ENCODE measurements at places on chromosomes 16 and 17. TPM values are rescaled to one million over a fixed set of nuclear protein-coding genes. Genes with fewer than 3 reads are reported as not detected.

Gene NPLOC4
- 60.3 TPM for polyA plus RNA-seq

Gene EIF5A
- 297 TPM for polyA plus RNA-seq

Gene NXN
- polyA plus RNA-seq, result 38.7 TPM

Gene UQCRC2
- polyA plus RNA-seq, result 286 TPM

Gene COIL
- polyA plus RNA-seq, result 33.4 TPM

Gene TNP2
- polyA plus RNA-seq, result not detected

Gene CACNG1
- not detected for polyA plus RNA-seq

Gene HSD17B2
- polyA plus RNA-seq, result 15.4 TPM

Gene OR1E2
- polyA plus RNA-seq, result not detected

Gene RNF135
- 18.7 TPM for polyA plus RNA-seq

Gene TBC1D3H
- polyA plus RNA-seq, result not detected

Gene C16orf54
- 0.24 TPM for polyA plus RNA-seq

Gene ALOX15
- polyA plus RNA-seq, result 0.17 TPM

Gene PITPNM3
- 11.2 TPM for polyA plus RNA-seq

Gene MTSS2
- 37.9 TPM for polyA plus RNA-seq

Gene CPSF4L
- 0.26 TPM for polyA plus RNA-seq

Gene SDR42E2
- polyA plus RNA-seq, result 0.36 TPM

Gene CD300LG
- 1.5 TPM for polyA plus RNA-seq

Gene PTX4
- not detected for polyA plus RNA-seq

Gene HOXB8
- polyA plus RNA-seq, result 48.1 TPM

Gene RAB37
- 6.0 TPM for polyA plus RNA-seq

Gene KCNH6
- polyA plus RNA-seq, result 1.9 TPM

Gene DCTPP1
- 44.8 TPM for polyA plus RNA-seq

Gene FBXL19
- 23.4 TPM for polyA plus RNA-seq

Gene MEAK7
- 19.3 TPM for polyA plus RNA-seq

Gene FAM117A
- polyA plus RNA-seq, result 20.1 TPM

Gene B3GNT9
- polyA plus RNA-seq, result 8.4 TPM

Gene SLC16A6
- 1.1 TPM for polyA plus RNA-seq

Gene IKZF3
- polyA plus RNA-seq, result 0.21 TPM

Gene PERCC1
- polyA plus RNA-seq, result not detected

Gene IGF2BP1
- polyA plus RNA-seq, result 21.5 TPM

Gene KRTAP9-8
- polyA plus RNA-seq, result not detected

Gene PRAC2
- not detected for polyA plus RNA-seq

Gene UTS2R
- 0.70 TPM for polyA plus RNA-seq

Gene KCNJ18
- polyA plus RNA-seq, result not detected

Gene CHST5
- polyA plus RNA-seq, result 1.2 TPM

Gene SLC22A31
- 0.49 TPM for polyA plus RNA-seq

Measured in right renal pelvis (tissue), 4 donors.